Astrocyte of the cerebellum (primary cell): ENCODE measurements at places on chromosomes 5 and 9.

DNA sequence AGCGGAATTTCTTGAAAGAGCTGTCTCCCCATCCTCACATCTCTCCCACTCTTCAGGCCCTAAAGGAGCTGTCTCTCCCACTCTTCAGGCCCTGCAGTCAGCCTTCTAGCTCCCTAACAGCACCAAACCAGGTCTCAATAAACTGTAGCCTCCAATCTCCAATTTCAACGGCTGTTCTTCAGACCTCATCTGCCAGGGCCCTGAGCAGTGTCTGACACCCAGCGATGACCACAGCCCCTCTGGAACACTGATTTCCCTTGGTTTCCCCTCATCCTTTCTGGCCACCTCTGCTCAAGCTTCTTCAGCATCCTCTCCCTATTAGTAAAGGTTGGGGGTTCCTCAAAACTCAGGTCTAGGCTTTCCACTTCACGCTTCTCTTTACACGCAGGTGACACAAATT lies 1.6 kb upstream of the P4HA2 start:
- no peak for DNase-seq

DNA sequence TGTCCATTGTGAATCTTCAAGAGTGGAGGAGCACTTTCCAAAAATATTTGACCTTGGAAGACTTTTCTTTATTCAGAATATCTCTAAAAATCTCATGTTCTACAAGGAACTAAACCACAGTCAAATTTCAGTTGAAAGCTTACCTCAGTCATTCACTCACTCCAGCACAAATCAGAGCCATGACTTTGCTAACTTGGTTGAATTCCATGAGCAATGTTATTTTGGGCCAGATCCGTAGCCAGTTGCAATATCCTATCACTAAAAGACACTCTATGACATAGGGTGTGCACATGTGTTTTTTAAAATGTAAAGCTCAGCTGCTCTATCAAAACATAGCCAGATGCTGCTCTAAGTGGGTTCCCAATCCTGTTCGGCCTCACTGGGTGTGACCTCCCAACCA lies 156.1 kb upstream of the ANKRD55 start:
- no peak for DNase-seq

- no peak for DNase-seq
Measured at GRCh38 chr5:127950707-127951391, 132.7 kb upstream of the SLC12A2 start.

- no peak for DNase-seq
Measured at GRCh38 chr5:31845361-31845760, 206.4 kb downstream of the PDZD2 start.
